Left lobe of liver (tissue), 2 donors: ENCODE measurements at places on chromosomes 2 and 18. TPM values are rescaled to one million over a fixed set of nuclear protein-coding genes. Genes with fewer than 3 reads are reported as not detected.

DNA sequence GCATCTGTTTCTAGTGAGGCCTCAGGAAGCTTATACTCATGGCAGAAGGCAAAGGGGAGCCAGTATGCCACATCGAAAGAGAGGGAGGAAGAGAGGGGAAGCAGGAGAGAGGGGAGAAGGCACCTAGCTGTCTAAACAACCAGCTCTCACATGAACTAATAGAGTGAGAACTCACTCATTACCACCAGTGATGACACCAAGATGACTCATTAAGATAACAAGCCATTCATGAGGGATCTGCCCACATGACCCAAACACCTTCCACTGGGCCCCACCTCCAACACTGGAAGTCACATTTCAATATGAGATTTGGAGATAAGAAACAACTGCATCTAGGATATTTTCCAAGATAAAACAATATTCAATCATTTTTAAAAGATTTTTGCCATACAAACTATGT lies 753.9 kb upstream of the ZEB2 start:
- no peak for DNase-seq

- DNase-seq: no peak
These were observed 113.3 kb upstream of the SERTAD2 start for GRCh38 chr2:64766841-64767669.

GRCh38 chr2:175468431-175469098 lies 287.1 kb upstream of the ATP5MC3 start:
- no peak for DNase-seq

Gene MLPH
- 55.0 TPM for total RNA-seq

Gene ITGB6
- 0.18 TPM for total RNA-seq
